HuH-7.5 (cell line): ENCODE measurements at places on chromosomes 5 and 9.

GRCh38 chr5:100708645-100709171 is 173.5 kb downstream of the FAM174A start:
- DNase-seq = no peak

DNA sequence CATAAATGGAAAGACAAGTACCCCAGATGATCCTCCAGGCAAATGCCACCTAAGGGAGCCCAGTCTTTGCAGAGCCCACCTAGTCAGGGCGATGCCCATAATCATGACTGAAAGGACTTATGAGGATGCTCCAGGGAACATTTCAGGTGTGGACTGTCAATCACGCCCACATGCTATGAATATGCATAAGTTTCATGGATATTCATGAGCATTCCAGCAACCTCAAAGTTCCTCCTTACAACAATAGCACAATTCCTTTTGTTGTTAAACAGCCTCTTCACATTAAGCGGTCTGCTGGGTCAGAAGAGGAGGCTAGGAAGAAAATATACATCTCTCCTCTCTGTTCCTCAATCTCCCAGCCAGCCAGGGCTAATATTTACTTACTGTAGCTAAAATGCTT is 161.6 kb downstream of the C5orf15 start:
- no peak for DNase-seq

DNA sequence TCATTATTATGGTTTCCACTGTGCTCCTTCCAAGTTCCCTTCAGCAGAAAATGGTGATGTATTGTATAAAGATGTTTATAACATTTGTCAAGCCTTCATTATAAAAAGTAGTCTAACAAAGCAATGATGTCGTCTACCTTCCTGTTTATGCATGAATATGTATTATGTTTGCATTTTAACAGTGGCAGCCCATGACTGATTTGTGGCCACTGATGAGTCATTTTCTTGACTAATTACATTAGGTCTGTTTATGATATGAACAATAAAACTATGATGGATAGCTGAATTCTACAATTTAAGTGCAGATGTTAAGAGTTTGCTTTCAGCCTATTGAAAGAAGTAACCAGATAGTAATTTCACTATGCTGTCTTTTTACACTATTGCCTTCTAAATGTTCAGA is 75.4 kb upstream of the ADAMTS19 start:
- DNase-seq = no peak

DNA sequence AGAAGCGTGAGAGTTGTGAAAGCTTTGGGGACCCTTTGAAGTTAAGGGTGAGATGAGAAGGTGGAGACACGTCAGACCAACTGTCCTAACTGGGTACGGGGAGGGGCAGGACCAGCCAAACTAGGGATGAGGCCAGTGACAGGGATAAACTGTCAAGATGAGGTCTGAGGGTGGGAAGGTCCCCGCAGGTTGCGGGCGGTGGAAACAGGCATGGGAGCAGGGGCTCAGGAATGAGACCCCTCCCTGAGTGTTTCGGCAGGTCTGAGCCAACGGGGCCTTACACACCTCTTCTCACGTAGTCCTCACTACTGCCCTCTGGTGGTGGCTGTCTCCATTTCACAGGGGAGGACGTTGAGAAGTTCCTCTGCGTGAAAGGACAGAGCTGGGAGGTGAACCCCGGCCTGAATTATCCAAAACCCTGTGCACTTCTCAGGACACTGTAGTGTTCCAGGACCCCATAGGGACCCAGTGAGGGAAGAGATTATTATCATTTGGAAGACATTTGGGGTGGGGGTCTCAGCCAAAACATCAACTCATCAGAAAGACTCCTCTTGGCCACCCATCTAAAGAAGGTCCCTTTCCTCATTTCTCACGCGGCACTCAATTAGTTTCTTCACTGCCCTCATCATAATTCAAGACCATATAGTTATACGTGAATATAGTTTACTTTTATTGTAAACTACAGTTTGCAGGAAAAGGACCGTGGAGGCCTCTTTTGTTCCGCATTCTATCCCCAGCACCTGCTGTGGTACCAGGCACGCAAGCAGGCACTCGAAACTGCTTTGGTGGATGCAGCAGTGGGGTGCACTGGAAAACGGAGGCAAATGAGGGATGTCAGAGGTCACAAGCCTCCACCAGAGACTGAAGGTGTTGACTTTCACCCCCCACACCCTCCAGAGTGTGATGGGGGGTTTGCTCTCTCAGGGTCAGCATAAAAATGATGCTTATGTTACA is 21.7 kb upstream of the NANS start:
- peak; percentile 70 for DNase-seq

DNA sequence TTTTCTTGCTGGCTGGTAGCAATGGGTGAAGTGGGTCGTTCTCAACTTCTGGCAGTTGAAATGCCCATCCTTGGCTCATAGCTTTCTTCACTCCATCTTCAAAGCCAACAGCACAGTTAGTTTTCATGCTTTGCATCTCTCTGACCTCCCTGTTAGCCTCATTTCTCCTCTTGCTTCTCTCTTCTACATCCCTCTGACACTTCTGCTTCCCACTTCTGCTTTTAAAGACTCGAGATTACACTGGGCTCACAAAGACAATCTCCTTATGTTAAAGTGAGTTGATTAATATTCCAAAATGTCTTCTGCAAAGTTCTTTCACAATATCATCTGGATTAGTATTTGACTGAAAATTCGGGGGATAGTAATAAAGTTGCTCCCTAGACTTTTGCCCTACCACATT is 684.8 kb upstream of the CCNG1 start:
- no peak for DNase-seq

DNA sequence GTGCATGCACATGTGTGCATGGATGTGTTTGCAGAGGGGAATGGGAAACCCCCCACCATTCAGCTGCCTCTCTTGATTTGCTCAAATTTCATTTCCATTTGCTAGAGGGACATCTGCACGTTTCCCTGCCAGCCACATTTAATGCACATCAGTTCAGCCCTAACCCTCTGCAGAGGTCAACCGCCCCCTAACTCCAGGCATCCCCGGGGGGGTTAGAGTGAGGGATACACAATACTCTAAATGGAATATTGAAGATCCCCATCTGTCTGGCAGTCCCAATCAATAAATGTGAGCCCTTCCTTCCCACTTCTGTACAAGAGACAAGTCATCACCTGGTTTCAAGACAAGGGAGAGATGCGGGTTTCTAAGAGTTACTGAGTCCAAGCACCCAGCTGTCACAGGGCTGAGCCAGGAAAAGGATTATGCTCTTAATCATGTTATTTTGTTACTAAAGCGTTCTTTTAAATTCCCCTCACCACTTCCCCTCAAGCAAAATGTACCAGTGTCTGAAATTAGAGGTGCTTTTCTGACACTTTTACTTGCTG is 134.1 kb downstream of the SEMA6A start:
- DNase-seq = no peak

GRCh38 chr5:154755361-154756008 is at the start of gene LARP1:
Gene LARP1, plus strand, starts transcription at chr5:154755377. Its CDS starts 381 bp downstream, at chr5:154755758.
- peak; percentile 53 for DNase-seq

GRCh38 chr5:9820691-9821449 is 190.7 kb upstream of the TAS2R1 start:
- no peak for DNase-seq

GRCh38 chr9:859251-859650 is 17.8 kb downstream of the DMRT1 start:
- no peak for DNase-seq

- DNase-seq = no peak
These were observed 99.9 kb downstream of the PRR16 start for GRCh38 chr5:120564013-120564412.

DNA sequence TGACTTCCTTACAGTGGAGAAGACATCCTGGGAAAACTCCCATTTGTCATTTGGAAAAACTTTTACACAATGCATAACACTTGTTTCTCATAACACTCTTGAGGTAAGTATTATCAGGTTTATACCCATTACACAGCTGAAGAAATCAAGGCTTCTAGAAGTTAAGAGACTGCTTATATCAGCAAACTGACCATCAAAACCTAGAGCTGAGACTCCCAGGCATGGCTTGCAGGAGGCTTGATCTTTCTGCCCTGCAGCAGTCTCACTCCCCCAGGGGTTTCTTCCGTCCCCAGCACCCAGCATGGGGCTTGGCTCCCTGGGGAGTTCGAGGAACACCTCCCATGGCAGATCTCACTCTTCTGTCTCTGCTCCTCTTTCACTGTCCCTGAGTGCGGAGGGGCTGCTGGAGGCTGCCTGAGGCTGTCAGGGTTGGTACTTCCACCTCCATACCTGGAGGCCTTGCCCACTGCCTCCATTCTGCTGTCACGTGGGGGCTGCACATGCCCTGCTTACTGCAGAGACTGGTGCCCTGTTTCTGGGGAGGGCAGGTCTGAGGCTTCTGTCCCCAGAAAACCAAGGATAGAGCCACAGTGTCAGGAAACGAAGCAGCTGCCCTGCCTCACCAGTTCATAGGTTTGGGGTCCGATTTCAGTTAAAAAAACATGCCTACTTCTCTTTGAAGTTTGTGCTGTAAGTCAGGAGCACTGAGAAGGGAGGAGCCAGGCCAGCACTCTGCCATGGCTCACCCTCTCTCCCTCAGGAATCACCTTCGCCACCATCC is 202.5 kb downstream of the PAX5 start:
- DNase-seq = no peak

GRCh38 chr9:4334410-4334813 is 34.5 kb upstream of the GLIS3 start:
- DNase-seq = no peak

DNA sequence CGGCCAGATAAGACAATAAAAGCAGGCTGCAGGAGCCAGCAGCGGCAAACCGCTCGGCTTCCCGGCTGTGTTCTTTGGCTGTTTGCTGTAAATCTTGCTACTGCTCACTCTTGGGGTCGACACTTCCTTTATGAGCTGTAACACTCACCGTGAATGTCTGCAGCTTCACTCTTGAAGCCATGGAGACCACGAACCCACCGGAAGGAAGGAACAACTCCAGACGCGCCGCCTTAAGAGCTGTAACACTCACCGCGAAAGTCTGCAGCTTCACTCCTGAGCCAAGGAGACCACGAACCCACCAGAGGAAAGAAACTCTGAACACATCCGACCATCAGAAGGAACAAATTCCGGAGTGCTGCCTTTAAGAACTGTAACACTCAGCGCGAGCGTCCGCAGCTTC is 451.7 kb downstream of the AGTPBP1 start:
- no peak for DNase-seq

DNA sequence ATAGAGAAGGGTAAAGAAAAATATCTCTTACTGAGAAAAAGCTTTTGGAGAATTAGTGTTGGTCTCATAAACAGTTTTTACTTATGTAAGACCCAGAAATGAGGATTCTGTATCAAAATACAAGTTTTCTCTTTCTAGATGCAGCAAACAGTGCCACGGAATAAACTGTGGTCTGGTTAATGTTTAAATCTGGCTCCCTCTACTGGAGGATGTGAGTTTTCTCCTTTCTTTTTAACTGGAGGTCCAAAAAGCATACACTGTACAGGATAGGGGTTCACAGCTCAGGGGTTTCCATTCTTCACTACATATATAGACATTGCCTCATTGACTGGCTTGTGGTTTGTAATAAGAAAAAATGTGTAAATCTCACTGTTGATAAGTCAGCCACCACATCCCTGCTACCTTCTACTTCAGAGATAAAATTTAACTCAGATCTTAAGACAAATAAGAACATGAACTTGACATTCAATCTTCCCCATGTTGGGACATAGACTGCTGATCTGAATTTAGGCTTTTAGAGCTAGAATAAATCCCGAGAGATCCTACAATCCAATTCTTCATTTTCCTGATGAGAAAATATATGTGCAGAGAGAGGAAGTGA is 98.9 kb downstream of the CFAP95 start:
- DNase-seq = peak; percentile 35

GRCh38 chr5:157335534-157336422 is 69.9 kb downstream of the CYFIP2 start:
- no peak for DNase-seq

GRCh38 chr5:14447958-14448911 is 133.4 kb upstream of the OTULINL start:
- no peak for DNase-seq

GRCh38 chr9:20082406-20082805 is 293.6 kb upstream of the SLC24A2 start:
- DNase-seq = no peak

DNA sequence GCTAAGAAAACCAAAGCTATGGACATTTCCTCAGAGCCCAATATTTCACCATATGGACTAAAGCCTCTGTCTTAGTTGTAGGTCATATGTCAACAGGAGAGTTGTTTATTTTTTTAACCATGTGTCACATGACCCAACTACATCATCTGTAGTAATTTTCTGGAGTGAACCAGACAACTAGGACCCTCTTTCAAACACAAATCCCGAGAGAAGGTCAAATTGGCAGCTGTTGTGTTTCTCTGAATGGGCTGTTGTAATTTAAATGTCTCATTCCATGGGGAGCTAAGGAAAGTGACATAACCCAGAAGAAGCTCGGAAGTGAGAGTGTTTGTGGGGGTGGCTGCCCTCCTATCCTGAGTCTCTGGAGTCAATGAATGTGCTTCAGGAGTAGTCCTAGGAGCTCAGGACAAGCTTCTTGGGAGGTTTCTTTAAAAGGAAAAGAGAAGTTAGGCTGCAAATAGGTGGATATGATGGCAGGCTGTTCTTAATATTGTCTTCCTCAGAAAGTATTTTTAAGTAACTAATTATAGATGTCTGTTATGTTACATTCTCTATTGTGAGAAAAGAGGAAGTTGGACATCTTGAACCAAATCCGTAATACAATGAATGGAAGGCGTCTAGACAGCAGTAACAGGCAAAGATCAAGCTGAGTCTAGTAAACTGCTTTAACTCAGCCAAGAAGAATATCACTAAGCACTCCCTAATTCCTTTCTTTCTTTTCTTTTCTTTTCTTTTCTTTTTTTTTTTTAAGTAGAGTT is 50.1 kb downstream of the TMEM167A start:
- no peak for DNase-seq

- no peak for DNase-seq
These were observed 517.0 kb downstream of the AGTPBP1 start for GRCh38 chr9:85224729-85225128.

- no peak for DNase-seq
These were observed 285.3 kb upstream of the DMRT1 start for GRCh38 chr9:556199-556598.

- no peak for DNase-seq
These were observed 206.9 kb downstream of the GABBR2 start for GRCh38 chr9:98501819-98502218.

DNA sequence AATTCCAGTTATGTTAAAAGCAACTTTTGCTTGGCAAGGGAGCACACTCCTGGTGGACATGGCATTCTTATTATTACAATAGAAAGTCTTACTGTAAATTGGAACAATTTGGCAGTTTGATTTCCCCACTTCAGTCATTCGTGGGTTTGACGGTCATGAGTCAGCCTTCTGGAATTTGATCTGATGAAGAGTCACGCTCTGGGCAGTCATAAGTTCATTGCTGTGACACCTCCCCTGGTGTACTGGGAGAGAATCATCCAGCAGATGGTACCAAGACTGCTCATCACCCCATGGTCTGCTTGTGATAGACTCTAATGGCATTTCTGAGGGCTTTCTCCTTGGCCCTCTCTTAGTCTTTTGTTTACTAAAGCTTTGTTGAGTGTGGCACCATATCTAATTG is 53.8 kb downstream of the GLRA1 start:
- no peak for DNase-seq

DNA sequence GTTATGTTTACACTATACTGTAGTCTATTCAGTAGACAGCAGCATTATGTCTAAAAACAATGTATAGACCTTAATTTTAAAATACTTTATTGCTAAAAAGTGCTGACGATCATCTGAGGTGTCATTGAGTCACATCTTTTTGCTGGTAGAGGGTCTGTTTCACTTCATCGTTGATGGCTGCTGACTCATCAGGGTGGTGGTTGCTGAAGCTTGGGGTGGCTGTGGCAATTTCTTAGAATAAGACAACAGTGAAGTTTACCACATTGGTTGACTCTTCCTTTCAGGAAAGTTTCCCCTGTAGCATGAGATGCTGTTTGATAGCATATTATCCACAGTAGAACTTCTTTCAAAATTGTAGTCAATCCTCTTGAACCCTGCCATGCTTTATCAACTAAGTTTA is 150.3 kb downstream of the FBXL7 start:
- no peak for DNase-seq
